ENCODE measurements at places on chromosomes 16 and 17.

- peak; percentile 39 for DNase-seq
Measured at GRCh38 chr17:57370037-57370581, 113.8 kb downstream of the MSI2 start.

- no peak for DNase-seq
Measured at GRCh38 chr16:84706856-84707255, 7.1 kb downstream of the USP10 start.

GRCh38 chr17:48579760-48580554, 1.8 kb upstream of the HOXB4 start:
- no peak for DNase-seq

GRCh38 chr16:21126518-21126917, 24.1 kb downstream of the DNAH3 start:
- no peak for DNase-seq

- DNase-seq, result no peak
Measured at GRCh38 chr17:82900741-82901140, 60.9 kb upstream of the ZNF750 start.

GRCh38 chr16:54933281-54934011, 2.8 kb downstream of the IRX5 start:
- DNase-seq, result no peak

DNA sequence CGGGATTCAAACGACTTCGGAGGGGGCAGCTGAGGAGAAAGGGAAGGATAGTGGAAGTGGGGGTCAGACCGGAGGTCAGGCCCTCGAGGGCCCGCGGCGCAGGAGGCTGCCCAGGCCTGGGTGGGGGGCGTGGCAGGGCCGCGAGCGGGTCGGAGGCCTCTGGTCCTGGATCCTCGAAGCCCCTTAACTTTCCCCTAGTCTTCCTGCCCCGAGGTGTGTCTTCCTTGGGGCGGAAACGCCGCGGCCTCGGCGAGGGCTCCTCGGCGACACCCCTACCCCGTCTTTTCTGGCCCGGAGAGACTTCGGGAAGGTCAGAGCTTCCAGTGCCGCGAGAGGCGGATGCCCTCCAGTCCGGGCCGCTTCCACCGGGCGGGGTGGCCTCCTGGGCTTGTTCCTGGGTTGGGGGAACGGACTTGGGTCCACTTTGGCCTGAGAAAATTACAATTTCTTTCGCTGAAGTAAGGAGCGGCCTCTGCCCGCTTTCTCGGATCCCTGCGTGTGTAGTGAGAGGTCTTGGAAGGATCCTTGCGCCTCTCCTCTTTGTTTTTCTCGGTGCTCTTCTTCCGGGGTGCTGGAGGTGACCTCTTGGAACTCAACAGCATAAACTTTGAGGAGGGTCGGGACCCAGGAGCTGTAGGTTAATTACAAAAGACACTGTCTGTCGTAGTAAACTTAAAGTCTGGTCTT, 491 bp downstream of the IST1 start:
- DNase-seq, result peak; percentile 17

Data from inflammatory macrophage (primary cell).